ENCODE measurements at places on chromosomes 2 and 18.

- DNase-seq: no peak
Observed at GRCh38 chr18:43046322-43046721, 69.2 kb downstream of the RIT2 start.

DNA sequence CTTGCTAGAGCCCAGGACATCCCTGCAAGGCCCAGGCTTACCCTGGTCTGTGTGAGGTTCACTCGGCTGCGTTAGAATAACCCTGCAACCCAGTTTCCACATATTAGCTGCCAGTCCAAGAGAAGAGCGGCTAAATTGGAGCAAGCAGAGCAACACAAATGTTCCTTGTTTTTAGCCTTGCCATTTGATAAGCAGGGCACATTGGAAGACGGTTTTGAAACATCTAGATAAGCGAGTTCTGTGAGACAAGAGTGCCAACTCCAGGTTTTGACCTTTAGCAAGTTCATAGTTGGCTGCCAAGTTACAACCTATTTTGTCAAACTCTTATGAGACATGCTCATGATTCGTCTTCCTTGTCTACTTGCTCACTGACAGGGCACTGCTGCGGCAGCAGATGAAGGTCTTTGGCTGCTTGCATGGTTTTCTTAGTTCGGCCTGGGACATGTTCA, 23.5 kb downstream of the DPP4 start:
- DNase-seq: no peak

GRCh38 chr2:219695145-219695709, 67.8 kb downstream of the SLC4A3 start:
- no peak for DNase-seq

- no peak for DNase-seq
Observed at GRCh38 chr18:47253101-47253654, 1.7 kb upstream of the SKOR2 start.

GRCh38 chr2:55009277-55010060, 40.8 kb downstream of the RTN4 start:
- no peak for DNase-seq

Data from natural killer cell (primary cell).